ENCODE measurements at places on chromosomes 1 and 21. TPM values are rescaled to one million over a fixed set of nuclear protein-coding genes. Genes with fewer than 3 reads are reported as not detected.

Gene SMPDL3B
- total RNA-seq, result 15.4 TPM

Gene RPS6KC1
- total RNA-seq, result 18.7 TPM

DNA sequence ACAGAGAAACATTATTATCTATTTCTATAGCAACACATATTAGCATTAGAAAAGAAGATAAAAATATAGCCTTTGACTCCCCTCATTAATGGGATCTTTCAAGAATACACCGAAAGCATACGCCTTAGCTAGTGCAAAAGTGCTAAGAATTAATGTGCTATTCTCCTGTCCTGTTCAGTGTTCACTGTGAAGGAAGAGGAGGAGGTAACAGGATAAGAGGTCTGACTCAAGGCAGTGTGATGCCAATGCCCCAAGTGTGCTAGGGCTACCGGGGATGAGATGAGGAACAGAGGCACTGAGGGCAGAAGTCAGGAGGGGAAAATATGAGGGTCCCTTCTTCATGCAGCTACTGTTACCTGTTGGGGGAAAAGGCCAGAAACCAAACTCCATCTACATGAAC is 43.5 kb downstream of the USP24 start:
- H3K36me3 ChIP-seq, result peaks cover 47% of the 10 kb centered on the region
- no peak overlapping the region for H3K27ac ChIP-seq
- no peak for DNase-seq
- H3K27me3 ChIP-seq, result no peaks in the 10 kb centered on the region
- no peaks in the 10 kb centered on the region for H3K4me1 ChIP-seq

GRCh38 chr1:40308036-40308727 is 8.9 kb downstream of the COL9A2 start:
- no peak for DNase-seq
- no peak overlapping the region for H3K27ac ChIP-seq
- H3K4me3 ChIP-seq, result no peak overlapping the region
- no peaks in the 10 kb centered on the region for H3K27me3 ChIP-seq
- H3K36me3 ChIP-seq, result no peaks in the 10 kb centered on the region
- peaks cover 9% of the 10 kb centered on the region for H3K4me1 ChIP-seq

Gene PBX1
- 58.1 TPM for total RNA-seq

Gene IL19
- total RNA-seq, result not detected

DNA sequence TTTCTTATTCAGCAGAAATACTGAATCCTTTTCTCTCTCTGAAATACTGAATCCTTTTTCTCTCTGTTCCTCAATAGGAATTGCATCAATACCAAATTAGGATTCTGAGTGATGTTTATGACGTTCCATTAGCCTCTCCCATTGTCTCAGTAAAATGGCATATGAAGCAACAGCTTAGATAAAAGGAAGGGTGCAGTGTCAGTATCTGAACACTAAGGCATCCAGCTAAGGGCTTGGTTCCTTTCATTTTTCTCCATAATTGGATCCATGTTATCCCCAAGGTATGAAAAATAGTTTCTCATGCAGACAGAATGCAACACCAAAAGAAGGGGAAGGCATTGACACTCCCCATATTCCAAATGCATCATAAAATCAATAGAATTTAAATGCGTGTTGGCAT is 61.5 kb upstream of the RAVER2 start:
- H3K36me3 ChIP-seq, result peaks cover 42% of the 10 kb centered on the region
- H3K27ac ChIP-seq, result no peak overlapping the region
- H3K4me1 ChIP-seq, result peaks cover 20% of the 10 kb centered on the region
- no peaks in the 10 kb centered on the region for H3K27me3 ChIP-seq

- peaks cover 94% of the 10 kb centered on the region for H3K36me3 ChIP-seq
- H3K4me3 ChIP-seq, result no peak overlapping the region
- no peaks in the 10 kb centered on the region for H3K27me3 ChIP-seq
- H3K27ac ChIP-seq, result no peak overlapping the region
Measured at GRCh38 chr1:156959414-156959813, 39.0 kb downstream of the LRRC71 start.

Gene CASZ1
- total RNA-seq, result 47.5 TPM

DNA sequence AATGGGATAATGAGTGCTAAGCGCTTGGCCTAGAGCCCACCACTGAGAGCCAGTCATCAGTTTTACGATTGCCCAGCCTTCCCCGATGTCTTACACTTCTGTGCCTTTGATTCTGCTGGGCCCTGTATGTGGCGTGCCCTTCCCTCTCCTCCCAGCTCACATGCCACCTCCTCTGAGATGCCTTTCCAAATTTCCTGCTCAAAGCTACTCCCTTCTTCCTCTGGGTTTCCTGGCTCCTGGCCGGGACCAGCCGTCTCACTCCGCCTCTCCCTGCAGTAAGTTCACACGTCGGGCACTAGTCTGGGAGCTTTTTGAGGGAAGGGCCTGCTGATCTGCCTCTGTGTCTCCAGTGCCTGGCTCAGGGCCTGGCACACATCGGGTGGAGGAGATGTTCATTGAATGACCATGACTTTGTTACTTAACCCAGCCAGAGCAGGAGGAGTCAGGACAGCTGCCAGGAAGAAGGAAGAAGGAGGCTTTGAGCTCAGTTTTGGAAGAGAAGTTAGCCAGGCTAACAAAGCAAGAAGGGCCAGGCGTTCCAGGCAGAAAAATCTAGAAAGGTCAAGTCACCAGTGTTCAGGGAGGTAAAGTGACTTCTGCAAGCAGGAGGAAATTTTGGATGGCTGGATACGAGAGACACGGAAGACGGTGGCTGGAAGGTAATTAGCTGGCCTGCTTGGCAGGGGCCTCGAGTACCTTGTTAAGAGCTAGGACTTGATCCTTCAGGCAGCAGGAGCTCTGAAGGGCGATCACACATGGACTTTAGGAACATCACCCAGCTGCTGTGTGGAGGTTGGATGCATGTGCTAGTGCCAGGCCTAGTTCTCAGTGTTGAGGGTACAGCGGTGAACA is 63.6 kb downstream of the EPHB2 start:
- H3K27ac ChIP-seq, result no peak overlapping the region
- no peaks in the 10 kb centered on the region for H3K36me3 ChIP-seq
- DNase-seq, result no peak
- no peaks in the 10 kb centered on the region for H3K27me3 ChIP-seq
- no peaks in the 10 kb centered on the region for H3K4me1 ChIP-seq

DNA sequence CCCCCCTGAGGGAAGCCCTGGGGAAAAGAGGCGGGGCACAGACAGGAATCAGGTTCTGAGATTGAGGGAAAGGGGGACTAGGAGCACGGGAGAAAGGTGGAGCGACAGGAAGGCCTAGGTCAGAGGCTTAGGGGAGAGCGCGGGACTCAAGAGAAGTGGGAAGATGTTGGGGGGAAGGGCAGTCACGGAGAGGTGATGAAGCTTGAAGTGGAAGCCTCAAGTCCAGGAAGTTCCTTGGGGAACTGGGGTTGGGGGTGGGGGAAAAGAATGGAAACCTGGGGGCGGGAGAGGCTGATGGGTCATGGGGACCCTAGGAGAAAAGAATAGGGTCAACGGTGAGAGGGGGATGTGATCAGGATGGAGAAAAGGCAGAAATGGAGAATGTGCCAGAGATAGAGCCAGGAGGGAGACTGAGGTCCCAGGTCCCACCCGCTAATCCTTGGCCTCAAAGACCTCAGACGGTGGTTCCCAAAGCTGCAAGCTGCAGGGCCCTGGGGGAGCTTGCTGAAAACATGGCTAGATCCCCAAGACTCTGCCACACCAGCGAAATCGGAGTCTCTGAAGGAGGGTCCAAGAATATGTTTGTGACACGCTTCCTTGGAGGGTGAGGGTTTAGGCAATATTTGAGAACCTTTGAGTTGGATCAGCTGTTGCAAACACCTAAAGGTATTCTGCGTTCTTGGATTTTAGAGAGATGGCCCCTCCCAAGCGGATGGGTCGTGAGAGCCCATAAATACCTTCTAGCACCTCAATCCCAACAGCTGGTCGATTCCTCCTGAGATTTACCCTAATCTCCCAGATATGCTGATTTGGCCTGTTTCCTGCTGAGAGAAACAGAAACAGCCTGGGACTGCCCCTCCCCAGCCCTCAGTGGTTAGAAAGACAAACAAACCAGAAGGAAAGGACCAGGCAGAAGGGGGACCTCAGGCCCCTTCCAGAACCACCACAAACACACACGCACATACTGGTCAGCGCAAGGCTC is 3.6 kb downstream of the C1orf232 start:
- H3K36me3 ChIP-seq, result no peaks in the 10 kb centered on the region
- no peak for DNase-seq
- H3K4me3 ChIP-seq, result no peak overlapping the region

Gene AIM2
- 2.4 TPM for total RNA-seq

DNA sequence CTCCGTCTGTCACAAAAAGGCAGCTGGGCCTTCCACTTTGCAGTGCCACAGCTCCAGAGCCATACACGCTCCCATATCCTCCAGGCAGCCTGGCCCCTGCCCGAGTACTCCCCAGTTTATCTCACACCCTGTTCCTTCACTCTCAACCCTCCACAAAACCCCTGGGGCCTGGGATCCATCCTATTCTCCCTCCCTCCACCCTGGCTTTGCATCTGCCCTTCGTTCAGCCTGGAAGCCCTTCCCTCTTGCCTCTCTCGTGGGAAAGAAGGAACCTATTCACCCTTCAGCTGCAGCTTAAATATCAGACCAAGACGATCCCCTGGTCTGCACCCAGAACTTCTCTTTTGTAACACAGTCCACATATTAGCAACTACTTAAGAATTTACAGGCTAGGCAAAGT is 56.7 kb downstream of the CAMK2N1 start:
- no peak overlapping the region for H3K4me3 ChIP-seq
- H3K36me3 ChIP-seq, result no peaks in the 10 kb centered on the region
- DNase-seq, result no peak
- no peaks in the 10 kb centered on the region for H3K4me1 ChIP-seq
- H3K27me3 ChIP-seq, result peaks cover 11% of the 10 kb centered on the region
- no peak overlapping the region for H3K27ac ChIP-seq

GRCh38 chr1:211247921-211248320 is 11.2 kb upstream of the RCOR3 start:
- no peak overlapping the region for H3K27ac ChIP-seq
- no peaks in the 10 kb centered on the region for H3K4me1 ChIP-seq
- H3K27me3 ChIP-seq, result no peaks in the 10 kb centered on the region
- no peaks in the 10 kb centered on the region for H3K36me3 ChIP-seq
- no peak for DNase-seq

Gene TTC34
- 2.6 TPM for total RNA-seq

Gene LHX8
- not detected for total RNA-seq

DNA sequence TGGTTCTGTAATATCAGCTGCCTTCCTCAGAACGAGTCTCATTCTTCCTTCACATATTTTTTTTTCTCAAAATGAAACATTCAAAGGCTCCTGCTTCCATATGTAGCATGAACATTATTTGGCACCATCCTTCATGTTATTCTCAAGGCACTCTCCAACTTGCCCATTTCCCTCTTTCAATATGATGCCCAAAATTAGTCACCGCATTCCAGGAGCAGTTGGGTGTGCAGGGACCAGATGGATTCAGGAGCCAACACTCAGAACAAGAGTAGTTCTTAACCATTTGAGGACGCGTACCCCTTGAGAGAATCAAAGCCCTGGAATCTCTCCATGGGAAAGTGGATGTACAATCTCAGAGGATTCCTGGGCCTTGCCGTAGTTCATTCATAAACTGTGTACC is 50.3 kb downstream of the KCNK1 start:
- no peaks in the 10 kb centered on the region for H3K4me1 ChIP-seq
- H3K27ac ChIP-seq, result no peak overlapping the region
- no peak overlapping the region for H3K4me3 ChIP-seq
- DNase-seq, result no peak
- H3K27me3 ChIP-seq, result no peaks in the 10 kb centered on the region
- H3K36me3 ChIP-seq, result no peaks in the 10 kb centered on the region

GRCh38 chr1:95304803-95305202 is 70.8 kb downstream of the RWDD3 start:
- H3K4me1 ChIP-seq, result no peaks in the 10 kb centered on the region
- no peaks in the 10 kb centered on the region for H3K36me3 ChIP-seq
- no peak overlapping the region for H3K4me3 ChIP-seq
- peaks cover 6% of the 10 kb centered on the region for H3K27me3 ChIP-seq

Gene HPDL
- total RNA-seq, result not detected
